Heart left ventricle (tissue), 16 donors: ENCODE measurements at places on chromosomes 5 and 9. TPM values are rescaled to one million over a fixed set of nuclear protein-coding genes. Genes with fewer than 3 reads are reported as not detected.

DNA sequence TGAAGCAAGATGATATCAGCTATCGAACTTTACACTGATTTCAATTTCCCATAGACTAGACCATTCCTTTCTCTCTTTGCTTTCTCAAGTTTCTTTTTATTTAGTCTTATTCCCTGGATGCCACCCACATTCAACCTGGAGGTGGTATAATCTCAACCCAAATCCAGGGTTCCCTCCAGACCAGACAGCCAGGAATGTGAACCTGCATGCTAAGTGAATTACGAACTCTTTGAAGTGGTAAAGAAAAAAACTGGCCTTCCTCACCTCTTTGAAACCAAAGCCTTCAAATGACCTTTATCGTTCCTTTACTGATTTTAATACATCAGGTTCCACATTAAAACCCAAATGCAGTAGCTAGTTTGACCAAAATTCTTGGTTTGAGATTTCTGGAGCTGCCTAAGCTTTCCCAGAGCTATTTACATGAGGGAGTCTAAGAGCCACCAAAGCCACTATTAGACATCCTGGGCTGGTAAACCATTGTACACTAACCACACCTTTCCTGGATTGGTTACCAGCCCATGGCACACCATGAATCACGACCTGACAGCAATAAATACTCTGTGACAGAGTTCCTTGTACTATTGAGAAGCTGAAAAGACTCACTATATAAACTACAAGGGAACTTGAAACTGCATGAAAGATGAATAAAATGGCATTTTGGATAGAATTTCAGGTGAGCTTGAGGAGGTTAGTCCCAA is 323.7 kb downstream of the ADAMTS6 start:
- no peak for DNase-seq

The PCA3 gene
- total RNA-seq, result not detected

The ZDHHC11B gene
- 12.6 TPM for total RNA-seq

- peak; percentile 96 for DNase-seq
Measured at GRCh38 chr9:124835026-124835557, 18.2 kb upstream of the WDR38 start.

- DNase-seq, result no peak
Measured at GRCh38 chr5:32990593-32991420, 279.7 kb downstream of the NPR3 start.

The PDLIM4 gene
- 8.1 TPM for total RNA-seq

DNA sequence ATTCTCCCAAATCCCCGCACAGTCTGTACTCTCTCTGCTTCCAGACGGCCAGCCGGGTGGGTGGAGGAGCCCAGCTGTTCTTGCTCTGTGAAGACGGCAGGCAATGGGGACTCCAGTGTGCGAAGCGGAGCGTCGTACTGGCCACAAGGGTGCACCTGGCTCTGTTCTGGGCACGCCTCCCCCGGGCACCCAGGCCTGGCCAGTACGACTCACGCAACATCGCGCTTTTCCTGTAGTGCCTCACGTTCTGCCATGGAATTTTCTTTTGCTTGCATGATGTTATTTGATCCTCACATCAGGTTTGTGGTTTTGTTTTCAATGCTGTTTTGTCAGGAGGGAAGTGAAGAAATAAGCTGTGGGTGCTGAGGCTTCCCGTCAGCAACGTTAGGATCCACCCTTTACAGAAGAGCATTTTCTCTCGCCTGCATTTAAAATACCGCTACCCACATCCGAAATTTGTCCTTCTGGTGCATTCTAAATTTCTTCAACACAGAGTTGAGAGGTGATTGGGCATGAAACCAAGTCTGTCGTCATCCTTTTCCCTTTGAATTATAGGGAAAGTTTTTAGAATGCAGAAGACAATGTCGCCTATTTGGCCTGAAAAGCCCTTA is 311.7 kb downstream of the TRIM36 start:
- no peak for DNase-seq

- no peak for DNase-seq
Measured at GRCh38 chr9:123382653-123383511, 26.9 kb downstream of the CRB2 start.

GRCh38 chr5:53476531-53477480 is 3.6 kb upstream of the FST start:
- no peak for DNase-seq

- no peak for DNase-seq
Measured at GRCh38 chr9:83036043-83036442, 26.9 kb downstream of the RASEF start.

DNA sequence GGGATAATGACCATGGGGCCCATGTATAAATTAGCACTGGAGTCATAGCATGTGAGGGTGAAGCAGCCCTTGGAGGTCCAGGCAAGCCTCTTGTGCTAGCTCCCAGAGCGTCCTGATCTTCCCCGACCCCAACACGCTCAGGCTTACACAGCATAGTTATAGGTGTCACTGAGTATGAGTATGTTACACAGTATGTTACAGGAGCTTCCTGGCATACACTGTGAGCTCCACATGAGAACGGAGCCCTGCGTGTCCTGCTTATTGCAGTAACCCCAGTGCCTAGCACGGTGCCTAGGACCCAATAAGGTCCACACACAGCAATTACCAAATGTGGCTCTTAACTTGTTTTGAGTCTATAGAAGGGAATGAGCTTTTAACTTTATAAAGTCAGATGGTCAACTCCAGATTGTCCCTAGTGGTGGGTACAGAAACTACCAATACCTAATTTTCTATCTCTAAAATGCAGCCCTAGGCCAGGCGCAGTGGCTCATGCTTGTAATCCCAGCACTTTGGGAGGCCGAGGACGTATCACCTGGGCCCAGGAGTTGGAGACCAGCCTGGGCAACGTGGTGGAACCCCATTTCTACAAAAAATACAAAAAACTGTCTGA is 64.1 kb downstream of the PLAC8L1 start:
- no peak for DNase-seq

- no peak for DNase-seq
Measured at GRCh38 chr5:168446983-168447619, 39.2 kb upstream of the RARS1 start.

DNA sequence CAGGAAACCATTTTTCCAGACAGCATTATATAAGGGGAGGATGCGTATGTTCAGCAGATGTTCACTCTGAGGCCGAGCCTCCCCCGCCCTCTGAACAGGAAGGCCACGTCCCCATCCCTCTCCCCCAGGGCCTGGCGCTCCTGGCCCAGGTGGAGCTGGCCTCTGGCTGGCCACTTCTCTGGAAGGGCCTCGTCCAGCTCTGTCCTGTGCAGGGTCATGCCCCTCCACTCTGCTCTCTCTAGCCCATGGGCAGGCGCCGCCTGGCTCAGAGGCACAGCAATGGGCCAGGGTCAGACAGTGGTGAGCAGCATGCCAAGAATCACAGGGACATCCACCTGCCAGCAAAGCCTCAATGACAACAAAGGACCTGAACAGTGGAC is 34.2 kb downstream of the ADAMTS2 start:
- peak; percentile 51 for DNase-seq

DNA sequence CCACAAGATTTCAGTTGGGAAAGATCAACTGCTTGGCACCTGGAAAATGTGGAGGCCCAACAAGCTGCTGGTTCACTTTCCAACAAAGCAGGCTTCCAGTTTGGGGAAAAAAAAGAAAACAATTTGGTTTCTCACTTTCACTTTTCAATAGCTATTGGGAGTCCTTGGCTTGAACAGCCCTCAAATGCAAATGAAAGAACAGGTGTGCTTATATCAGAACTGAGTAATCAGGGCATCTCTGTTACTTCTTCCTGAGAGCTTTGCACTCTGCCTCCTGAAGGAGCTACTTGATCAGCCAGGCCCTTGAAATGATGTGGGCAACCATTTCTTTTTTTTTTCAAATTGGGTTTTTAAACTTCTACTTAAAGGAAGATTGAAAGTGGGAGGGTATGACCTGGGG is 73.5 kb downstream of the MFAP3 start:
- DNase-seq, result no peak

DNA sequence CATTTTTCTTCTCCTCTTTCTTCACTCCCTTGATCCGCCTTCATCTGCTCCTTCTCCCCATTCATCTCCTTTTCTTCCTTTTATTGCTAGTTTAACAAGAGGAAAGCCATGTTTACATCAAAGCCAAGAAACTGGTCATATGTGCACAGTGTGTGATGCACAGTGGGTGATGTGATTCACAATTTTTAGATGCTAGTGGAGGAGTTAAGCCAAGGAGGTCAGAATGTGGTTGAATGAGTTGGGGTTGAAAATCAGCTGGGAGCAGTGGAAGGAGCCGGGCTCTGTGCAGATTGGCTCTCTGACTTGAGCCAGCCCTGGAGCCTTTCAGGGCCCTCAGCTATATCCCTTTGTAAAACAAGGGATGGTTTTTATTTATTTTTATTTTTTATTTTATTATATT is 7.3 kb downstream of the ACER2 start:
- no peak for DNase-seq

- no peak for DNase-seq
Measured at GRCh38 chr5:151580858-151581257, 10.3 kb downstream of the FAT2 start.

The NFIB gene
- total RNA-seq, result 81.5 TPM

DNA sequence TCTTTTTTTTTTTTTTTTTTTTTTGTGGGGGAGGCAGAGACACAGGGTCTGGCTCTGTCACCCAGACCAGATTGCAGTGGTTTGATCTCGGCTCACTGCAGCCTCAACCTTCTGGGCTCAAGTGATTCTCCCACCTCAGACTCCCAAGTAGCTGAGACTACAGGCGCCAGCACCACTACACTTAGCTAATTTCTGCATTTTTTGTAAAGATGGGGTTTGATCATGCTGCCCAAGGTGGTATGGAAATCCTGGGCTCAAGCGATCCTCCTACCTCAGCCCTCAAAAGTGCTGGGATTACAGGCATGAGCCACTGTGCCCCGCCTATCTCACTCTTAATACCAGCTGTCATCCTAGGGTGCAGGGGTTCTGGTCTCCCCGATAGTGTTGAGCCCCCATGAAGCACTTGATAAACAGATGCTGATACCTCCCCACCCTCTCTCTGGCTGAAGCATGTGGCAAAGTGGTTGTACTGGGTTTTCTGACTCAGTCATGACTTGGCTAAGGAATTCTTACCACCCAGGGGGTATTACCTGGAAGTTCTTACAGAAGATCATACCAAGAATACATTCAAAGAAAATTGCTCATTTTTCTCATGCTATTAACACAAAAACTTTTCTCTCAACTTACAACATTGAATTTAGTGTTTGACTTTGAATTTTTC is 110.2 kb upstream of the DAPK1 start:
- DNase-seq, result no peak

DNA sequence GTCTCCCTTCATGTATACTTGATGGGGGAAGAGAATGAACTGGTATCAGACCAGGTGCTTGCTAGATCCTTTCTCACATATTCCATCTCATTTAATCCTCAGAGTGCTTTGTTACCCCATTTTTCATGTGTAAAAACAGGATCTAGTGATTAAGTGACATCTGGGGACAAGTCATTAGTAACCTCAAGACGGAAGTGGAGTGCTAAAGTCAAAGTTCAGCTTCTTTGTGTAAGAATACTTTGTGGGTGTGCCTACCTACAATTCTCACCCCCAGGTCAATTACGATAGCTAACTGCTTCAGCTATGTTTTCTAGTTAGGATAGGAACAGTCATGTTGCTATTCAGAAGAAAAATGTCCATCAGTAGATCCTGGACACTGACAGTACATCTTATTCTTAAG is 3.1 kb upstream of the FAM120AOS start:
- no peak for DNase-seq

The S1PR3 gene
- 29.5 TPM for total RNA-seq

- no peak for DNase-seq
Measured at GRCh38 chr5:77948476-77948875, 172.3 kb upstream of the TBCA start.

DNA sequence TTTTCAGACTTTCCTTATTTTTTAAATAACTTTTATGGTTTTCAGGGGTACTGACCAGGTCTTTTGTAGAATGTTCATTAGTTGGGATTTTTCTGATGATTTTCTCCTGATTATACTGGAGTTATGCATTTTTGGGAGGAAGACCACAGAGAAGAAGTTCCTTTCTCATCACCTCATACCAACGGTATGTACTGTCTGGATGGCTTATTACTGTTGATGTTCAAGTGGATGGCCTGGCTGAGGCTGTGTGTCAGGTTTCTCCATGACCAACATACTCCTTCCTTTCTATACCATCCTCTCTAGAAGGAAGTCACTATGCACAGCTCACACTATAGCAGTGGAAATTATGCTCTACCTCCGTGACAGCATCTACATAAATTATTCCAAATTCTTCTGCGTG is 71.1 kb upstream of the NR3C1 start:
- no peak for DNase-seq

The MLANA gene
- not detected for total RNA-seq

The PCDHGA12 gene
- total RNA-seq, result 9.0 TPM

DNA sequence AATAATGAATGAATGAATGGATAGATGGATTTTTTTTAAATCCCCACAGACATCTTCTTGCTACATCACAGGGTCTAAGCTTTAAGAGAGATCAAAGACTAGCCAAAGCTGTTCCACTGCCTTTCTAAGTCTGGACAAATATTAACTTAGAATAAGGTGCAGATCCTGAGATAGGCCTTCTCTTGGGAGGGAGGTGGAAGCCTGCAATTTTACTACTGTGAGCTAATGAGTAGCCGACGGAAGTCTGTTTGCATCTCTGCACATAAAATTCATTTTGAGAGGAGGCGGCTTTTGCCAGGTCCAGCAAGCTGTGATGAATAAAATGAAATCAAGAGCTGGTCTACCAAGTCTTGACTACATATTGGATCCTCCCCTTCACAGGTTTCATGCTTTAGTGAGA is 484.9 kb downstream of the TMEM38B start:
- DNase-seq, result no peak

The PTGR1 gene
- total RNA-seq, result 37.4 TPM

GRCh38 chr5:147348046-147348445 is 113.2 kb downstream of the STK32A start:
- no peak for DNase-seq

- DNase-seq, result no peak
Measured at GRCh38 chr9:105248691-105249090, 4.2 kb downstream of the SLC44A1 start.

GRCh38 chr5:124234022-124234769 is 512.2 kb downstream of the ZNF608 start:
- no peak for DNase-seq

DNA sequence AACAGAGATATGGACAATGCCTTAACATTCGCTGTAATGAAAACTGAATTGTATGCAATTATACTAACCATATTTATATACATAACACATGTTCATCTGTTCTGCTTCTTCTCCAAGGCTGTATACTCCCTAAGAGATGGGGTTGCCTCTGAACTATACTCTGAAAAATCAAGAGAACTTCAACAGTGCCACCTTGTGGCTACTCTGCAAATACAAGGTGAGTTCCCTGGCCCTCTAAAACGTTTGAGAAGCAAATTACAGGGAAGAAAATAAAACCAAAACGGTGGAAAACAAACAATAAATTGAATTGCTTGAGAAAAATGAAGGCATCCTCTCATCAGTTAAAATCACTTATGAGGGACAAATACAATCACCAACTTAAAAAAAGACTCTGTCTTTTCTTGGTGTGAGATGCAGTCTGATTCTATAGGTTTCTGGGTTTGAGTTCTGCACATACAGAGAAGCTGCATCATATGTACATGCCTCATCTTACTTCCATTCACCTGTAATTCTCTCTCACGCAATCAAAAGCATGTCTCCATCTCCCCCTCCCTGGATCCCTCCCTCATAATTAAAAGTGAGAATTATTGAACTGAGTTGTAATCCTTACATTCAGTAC is 98.6 kb downstream of the FBXW11 start:
- peak; percentile 30 for DNase-seq

- DNase-seq, result no peak
Measured at GRCh38 chr5:72562717-72563116, 55.5 kb upstream of the ZNF366 start.

GRCh38 chr5:97838214-97838613 is 655.2 kb upstream of the RIOK2 start:
- DNase-seq, result no peak
